ENCODE measurements at places on chromosomes 1 and 21.

DNA sequence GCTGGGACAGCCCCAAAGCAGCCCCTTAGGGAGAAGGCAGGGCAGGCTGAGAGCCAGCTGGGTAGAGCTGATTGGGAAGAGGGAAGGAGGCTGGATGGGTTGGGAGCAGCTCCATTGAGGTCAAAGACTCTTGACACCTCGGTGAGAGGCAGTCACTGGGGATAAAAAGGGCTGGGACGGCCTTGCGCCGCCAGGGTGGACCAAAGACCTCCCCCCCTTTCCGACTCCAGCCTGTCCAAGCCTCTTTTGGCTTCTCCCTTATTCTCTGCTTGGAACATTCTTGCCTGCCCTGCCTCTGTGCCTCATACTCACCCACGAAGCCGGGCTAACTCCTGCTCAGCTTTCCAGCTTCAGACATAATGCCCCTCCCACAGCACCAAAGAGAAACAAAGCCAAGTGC, 51.1 kb downstream of the LRRC38 start:
- no peak for DNase-seq

- peak; percentile 81 for DNase-seq
Measured at GRCh38 chr1:232891071-232891470, 59.3 kb upstream of the NTPCR start.

DNA sequence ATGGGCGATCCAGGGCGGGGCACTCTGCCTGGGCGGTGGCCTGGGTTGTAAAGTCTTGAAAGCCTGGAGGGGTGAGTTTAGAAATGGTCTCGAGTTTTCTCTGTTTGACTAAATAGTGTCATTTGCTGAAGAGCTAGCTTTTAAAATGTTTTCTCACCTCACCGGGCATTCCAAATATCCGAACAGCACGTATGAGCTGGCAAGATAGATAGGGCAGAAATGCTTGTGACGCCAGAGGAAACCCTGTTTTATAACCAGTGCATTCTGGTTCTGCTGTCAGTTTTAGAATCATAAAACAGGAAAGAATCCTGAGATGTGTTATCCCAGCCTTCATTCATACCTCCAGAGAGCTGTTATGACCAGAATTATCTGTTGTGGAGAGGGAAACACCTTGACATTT, 725 bp downstream of the RTCA start:
- DNase-seq = peak; percentile 19

DNA sequence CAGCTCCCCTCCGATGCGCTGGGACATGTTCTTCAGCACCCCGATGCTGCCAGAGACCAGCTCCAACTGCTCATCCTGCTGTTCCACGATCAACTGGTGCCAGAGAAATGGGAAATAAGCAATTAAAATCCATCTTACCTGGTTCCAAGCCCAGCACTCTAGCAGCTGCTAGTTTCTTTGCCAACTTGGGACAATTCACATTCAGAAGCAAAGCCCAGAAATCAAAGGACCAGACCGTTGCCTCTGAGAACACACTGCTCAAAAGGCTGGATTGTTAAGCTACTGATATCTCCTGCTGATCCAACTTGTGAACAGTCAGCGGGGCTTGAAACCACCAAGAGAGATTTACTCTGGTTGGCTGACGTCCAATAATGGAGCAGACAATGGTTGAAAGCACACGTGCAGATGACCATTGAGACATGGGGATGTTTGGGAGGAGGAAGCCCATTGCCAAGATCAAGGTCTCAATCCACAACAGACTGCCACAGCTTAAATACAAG, 34.4 kb downstream of the STX6 start:
- DNase-seq = no peak

DNA sequence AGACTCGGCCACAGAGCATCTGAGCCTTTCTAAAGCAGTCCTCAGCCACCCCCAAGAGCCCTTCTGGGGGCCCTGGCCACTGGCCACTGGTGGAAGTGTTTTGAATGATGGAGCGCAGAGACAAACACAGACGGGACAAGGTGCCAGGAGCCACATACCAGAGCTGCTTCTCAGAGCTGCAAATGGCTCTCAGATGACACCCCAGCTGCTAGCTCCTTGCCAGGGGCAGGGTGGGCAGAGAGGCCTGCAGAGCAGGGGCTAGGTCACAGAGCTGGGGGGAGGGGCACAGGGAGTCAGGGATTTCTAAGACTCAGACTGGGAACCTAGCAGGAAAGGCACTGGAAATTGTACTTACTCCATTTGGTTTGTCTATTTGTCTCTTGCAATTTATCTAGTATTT, 30.4 kb downstream of the KCNN3 start:
- DNase-seq = peak; percentile 4

DNA sequence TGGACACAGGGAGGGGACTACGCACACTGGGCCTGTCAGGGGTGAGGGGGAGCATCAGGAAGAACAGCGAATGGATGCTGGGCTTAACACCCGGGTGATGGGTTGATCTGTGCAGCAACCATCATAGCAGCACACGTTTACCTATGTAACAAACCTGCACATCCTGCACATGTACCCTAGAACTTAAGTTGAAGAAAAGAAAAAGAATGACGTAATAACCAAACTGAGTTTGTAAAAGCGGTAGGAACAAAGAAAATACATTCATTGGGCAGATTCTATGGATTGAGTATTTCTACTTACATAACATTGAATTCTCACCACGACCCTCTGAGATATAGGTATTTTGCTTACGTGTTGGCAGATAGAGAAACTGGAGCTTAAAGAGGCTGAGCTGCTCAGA, 468.4 kb downstream of the TTLL7 start:
- no peak for DNase-seq

DNA sequence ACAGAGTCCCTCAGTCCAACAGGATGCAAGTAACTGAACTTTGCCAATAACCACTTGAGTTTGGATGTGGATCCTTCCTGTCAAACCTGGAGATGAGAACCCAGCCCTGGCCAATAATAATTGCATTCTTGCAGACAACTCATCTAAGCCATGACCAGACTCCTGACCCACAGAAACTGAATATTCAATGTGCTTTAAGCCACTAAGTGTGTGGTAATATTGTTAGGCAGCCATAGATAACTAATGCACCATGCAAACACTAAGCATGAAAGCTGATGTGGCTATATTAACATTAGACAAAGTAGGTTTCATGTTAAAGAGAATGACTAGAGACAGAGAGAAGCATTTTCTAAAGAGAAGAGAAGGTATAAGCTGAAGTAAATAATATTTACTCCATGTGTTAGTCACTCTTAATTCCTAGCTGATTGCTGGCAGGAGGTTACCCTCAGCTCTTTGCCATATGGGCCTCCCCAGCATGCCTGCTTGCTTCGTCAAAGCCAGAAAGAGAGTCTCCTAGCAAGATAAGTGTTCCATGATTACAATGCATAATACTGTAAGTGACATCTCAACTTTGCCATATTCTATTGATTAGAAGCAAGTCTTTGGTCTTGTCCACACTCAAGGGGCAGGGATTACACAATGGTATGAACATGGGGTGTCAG, 276.4 kb upstream of the PLXNA2 start:
- DNase-seq = no peak

DNA sequence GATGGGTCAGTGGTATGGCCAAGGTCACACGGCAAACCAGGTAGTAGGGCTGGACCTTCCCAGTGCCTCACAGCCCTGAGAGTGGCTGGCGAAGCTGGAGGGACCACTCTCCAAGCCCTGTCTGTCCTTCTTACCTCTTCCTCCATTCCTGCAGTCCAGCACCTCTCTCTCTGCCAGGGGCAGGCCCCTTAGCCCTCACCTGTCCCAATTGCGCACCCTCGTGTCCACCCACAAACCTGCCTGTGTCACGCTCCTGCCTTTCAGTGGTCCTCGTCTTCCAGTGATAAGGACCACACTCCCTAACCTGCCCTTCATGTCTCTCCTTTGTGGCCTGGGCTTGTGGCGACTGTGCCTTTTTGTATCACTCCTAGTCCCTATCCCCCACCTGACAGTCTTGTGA, 3.4 kb downstream of the PODN start:
- DNase-seq = no peak

GRCh38 chr21:21051109-21052055, 53.2 kb downstream of the NCAM2 start:
- no peak for DNase-seq

DNA sequence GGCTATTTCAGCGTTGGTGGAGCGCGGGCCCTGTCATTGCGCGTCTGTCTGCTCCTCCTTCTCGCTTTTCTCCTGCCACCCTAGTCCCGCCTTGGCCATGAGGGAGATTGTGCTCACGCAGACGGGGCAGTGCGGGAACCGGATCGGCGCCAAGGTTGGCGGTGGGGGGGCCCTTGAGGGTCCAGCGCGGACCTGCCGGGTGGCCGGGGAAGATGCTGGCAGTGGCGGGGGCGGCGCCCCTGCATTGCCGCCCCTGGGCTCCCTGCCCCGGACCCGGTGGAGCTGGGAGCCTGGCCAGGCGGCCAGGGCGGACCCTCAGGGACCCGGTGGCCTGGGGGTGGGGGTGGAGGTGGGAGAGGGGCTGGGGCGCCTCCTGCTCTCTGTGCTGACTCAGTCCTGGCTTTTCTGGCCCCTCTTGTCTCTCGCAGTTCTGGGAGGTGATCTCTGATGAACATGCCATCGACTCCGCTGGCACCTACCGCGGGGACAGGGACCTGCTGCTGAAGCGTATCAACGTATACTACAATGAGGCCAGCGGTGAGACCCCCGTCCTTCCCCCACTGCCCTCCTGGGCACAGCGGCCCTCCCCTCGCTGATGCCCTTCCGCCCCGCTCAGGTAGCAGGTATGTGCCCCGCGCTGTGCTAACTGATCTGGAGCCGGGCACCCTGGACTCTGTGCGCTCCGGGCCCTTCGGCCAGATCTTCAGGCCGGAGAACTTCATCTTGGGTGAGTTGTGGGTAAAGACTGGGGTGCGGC, 58.3 kb upstream of the MAP1LC3C start:
- no peak for DNase-seq

DNA sequence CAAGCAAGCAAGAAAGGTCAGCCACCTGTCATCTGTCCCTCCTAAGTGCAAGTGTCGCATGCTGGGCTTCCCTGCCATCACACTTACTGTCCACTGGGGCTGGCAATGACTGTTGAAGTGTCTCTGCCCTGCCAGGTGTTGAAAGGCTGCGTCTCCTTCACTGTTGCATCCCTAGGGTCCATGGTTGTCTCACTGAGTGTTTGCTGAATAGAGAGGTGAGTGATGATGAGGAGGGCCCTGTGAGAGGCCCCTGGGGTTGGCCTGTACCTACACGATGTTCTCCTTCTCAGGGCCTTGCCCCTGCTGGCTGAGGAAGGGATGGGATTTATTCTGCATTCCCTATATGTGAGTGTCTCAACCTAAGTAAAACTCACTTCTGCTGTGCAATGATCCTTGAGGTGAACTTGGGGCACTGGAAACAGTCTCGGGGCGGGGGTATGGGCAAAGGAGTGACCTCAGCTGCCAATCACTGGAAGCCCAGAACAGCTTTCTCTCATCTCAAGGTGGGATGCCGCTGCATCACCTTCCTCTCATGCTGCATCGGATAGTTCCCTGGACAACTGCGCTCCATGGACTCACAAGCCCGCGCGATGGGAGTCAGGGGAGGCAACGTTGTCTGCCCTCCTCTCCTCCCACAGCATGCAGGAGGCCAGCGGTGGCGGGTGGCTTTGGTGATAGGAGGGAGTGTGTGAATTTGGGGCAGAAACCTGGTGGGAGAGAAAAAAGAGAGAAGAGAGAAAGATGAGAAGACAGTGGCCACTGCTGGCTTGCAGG, 35.8 kb upstream of the SOX13 start:
- no peak for DNase-seq

DNA sequence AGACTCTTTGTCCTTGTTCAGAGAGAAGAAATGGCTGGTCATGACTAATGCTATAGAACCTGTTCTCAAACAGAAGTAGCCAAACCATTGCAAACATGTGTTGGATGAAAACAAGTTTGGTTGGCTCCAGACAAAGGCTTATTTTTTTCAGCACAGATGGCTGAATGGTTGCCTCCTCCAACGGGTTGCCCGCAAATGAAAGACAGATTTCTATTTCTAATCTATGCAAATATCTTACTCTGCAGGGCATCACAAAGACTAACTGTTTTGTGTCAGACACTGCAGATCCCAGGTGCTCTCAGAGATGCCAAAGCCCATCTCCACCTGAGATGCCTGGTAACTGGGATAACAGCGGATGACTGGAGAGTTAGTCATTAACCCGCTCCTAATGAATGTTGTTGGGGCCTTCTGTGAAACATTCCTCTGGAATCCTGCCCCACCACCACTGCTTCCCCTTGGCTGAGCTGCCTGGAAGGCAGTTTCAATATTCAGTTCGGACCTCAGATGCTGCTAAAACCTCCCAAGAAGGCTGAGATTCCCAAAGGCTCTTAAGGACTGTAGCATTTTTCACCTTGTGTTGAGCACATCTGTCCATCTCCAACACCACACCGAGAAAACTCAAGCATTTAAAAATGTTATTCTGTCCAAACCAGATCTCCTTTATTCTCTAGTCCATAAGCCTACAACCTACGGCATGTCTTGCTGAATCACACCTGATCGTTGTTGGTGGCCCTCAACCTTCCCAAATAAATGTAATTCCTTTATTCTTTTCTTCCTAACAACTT, 104.4 kb downstream of the PTPN14 start:
- DNase-seq = peak; percentile 93

DNA sequence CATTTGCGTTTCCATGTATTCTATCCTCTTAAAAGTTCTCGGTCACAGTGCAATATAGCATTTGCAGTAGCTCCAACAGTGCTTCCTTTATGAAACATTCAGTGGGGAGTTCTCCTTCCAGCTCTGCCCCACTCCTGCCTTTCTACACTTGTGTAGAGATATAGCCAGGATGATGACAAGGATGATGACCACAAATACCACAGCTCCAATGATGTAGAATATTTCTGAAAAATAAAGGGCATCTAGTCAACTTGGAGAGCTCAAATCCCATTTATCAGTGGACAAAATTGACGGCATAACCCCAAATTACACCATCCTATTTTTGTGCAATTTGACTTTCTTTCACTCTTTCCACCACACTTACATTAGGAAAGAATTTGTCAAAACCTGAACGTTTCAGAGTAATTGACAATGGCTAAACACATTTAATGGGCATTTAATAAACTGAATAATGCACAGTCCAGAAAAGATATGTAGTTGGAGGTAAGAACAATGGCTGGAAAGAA, 11.1 kb downstream of the F3 start:
- DNase-seq = no peak

DNA sequence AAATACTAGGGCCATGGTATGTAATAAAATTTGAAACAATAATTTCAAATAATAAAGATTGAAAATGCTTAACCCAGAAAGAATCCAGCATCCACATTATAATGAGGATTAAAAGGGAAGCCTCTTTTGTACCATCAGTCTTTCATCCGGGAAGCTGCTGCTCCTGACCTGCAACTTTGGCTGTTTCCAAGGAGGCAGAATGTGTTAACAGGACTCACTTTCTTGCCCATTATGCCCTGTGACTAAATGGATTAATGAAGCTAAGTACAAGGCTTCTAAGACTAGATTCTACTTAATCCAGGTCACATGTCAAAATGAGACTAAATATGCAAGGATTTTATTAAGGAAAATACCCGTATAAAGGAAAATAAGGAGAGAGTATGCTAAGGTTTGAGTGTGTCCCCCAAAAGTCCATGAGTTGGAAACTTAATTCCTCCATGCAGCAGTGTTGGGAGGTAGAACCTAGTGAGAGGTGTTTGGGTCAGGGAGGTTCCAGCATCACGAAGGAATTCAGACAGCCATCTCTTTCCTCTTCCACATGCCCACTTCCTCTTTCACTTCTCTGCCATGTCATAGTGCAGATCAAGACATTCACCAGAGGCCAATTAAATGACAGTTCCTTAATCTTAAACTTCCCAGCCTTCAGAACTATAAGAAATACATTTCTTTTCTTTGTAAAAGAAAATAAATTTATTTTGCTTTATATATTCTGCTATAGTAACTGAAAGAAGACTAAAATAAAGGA, 27.7 kb downstream of the FMO2 start:
- DNase-seq = no peak

GRCh38 chr21:35525443-35525842, 476.3 kb upstream of the RUNX1 start:
- peak; percentile 54 for DNase-seq

Data from IMR-90 (cell line).